Mesenteric fat pad (tissue), 1 donor: ENCODE measurements at places on chromosomes 5 and 9. TPM values are rescaled to one million over a fixed set of nuclear protein-coding genes. Genes with fewer than 3 reads are reported as not detected.

FIBCD1 gene
- total RNA-seq, result not detected

ELAVL2 gene
- not detected for total RNA-seq

MORN5 gene
- total RNA-seq, result not detected

ECM2 gene
- total RNA-seq, result 71.3 TPM

DNA sequence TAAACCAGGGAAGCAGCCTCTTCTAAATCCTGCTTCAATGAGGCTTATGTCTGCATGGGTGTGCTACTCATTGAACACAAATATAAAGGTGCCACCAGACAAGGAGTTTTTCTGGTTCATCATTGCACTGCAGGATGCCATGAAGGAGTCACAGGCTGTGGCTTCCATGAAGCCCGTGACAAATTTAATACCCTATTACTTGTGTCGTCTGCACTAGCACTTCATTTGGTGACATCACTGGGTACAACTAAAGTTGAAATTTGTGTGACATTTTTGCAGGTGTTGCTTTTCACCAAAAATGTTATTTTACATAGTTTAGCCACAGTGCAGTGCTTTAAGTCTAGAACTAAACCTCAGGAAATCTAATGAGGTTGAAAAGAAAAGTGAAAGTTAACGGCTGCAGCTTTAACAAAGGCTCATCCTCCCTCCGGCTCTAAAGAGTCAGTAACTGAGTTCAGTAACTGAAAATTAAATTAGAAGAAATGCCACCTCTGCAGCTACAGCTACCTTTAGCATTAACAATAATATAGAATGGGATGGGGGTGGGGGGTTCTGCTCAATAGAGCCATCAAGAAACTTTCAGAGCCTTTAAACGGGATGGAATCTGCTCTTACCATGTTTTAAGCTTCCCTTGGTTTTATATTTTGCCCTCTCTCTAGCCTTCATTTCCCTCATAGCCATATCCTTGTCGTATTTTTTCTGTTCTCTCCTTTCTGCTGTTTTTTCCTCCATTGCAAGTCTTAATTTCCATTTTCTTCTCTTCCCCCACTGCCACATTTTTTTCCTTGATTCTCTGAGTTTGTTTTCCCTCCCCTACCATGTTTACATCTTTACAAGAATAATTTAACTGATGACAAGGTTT, 233.8 kb upstream of the TMEM161B start:
- no peak for DNase-seq

GRCh38 chr9:68560071-68560844, 19.6 kb upstream of the TMEM252 start:
- DNase-seq, result no peak

- DNase-seq, result no peak
Observed at GRCh38 chr5:74037321-74037720, 411.3 kb downstream of the ARHGEF28 start.

DNA sequence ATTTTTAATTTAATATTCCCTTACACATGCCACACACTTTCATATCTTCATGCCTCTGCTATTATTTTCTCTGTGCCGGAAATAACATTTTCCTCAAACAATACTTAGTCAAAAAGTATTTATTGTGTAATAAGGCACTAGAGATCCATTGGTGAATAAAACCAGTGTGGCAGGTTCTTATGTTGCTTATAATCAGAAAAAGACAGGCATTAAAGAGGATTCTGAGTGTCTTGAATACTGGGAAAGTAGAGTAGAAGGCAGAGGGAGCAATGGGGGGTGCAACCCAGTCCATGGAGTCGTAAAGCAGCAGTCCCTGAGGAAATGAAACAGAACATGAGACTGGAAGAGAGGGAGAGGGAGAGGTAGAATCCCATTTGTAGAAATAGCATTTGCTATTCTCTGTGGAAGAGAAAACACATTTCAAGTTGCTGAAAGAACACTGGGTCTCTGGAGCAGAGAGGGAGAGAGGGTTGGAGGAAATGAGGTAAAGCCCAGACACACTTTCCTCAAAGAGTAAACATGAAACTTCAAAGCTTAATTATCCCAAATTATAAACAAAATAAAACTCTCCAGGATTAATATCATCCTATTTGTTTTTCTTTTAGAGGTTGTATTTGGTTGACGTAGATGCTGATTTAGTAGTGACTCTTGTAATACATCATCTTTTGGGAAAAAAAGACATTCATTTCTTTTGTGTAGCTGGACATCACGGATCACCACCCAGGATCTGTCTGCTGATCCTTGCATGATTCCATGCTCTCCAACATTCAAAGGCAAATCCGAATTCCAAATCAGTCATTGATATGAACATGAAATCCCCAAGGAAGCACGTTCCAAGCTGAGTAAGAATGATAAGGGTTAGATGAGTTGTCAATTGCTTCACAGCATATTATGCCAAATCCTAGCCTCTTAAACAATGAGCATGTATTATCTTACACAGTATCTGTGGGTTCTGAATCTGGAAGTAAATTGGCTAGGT, 37.4 kb upstream of the GRAMD2B start:
- no peak for DNase-seq

DNA sequence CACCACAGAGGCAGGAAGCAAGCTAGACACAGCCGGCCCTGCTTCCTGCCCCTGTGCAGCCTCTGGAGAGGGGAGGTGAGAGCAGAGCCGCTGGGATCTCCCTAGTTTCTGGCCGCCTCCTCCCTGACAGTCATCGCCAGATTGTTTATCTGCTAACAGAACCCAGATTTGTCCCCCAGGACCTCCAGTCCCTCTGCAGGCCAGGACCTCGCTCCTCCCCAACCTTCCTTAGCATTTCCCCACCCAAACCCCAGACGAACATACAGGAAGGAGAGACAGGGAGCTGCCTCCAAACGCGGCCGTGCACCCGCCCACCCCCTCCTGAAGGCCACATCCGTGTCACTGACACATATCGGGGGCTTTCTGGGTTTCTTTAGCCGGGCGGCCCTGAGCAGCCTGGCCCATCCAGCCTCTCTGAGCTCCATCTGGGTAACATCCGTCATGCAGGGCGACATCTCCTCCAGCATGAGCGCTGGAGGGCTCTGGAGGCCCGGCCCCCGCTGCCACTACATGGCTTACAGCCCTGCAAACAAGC, 47.5 kb downstream of the DBH start:
- no peak for DNase-seq
